ENCODE measurements at places on chromosomes 7 and 10. TPM values are rescaled to one million over a fixed set of nuclear protein-coding genes. Genes with fewer than 3 reads are reported as not detected.

ACTR3C gene
- 20.1 TPM for total RNA-seq

CPED1 gene
- 39.2 TPM for total RNA-seq

DNA sequence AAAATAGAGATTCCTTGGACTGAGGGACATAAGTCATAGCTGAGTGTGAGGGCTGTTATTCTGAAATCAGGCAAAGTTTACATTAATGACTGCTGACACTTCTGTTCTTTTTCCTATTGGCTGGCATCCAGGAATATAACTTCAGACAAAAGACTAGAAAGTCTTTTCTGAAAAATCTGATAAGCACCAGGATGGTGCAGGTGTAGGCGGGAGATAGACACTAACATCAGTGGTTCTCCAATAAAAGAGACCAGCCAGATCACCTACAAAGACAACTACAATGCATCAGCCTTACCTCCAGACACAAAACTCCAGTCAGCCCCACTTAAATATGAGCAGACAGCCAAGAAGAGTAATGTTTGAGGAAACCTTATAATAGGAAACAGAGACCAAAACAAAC is 168.3 kb upstream of the LRGUK start:
- H3K4me1 ChIP-seq: no peaks in the 10 kb centered on the region
- no peak for DNase-seq
- H3K36me3 ChIP-seq: no peaks in the 10 kb centered on the region
- no peak overlapping the region for H3K4me3 ChIP-seq

IGF2BP3 gene
- total RNA-seq: 3.3 TPM

- no peak overlapping the region for H3K4me3 ChIP-seq
- no peak for DNase-seq
- H3K27ac ChIP-seq: peak overlapping the region; percentile 1
- H3K4me1 ChIP-seq: peaks cover 70% of the 10 kb centered on the region
Measured at GRCh38 chr10:59896191-59896590, 10.2 kb downstream of the CCDC6 start.

GRCh38 chr7:31562002-31562401 is 48.1 kb downstream of the ITPRID1 start:
- H3K4me3 ChIP-seq: no peak overlapping the region
- no peak overlapping the region for H3K27ac ChIP-seq
- H3K4me1 ChIP-seq: no peaks in the 10 kb centered on the region
- no peaks in the 10 kb centered on the region for H3K36me3 ChIP-seq
- no peaks in the 10 kb centered on the region for H3K27me3 ChIP-seq
- no peak for DNase-seq

- no peak overlapping the region for H3K27ac ChIP-seq
- peaks cover 44% of the 10 kb centered on the region for H3K36me3 ChIP-seq
- no peaks in the 10 kb centered on the region for H3K27me3 ChIP-seq
- H3K4me3 ChIP-seq: no peak overlapping the region
- no peaks in the 10 kb centered on the region for H3K4me1 ChIP-seq
- DNase-seq: no peak
Measured at GRCh38 chr10:18542832-18543231, 108.6 kb downstream of the NSUN6 start.

HOXA3 gene
- 8.7 TPM for total RNA-seq

LRRTM3 gene
- not detected for total RNA-seq

DNA sequence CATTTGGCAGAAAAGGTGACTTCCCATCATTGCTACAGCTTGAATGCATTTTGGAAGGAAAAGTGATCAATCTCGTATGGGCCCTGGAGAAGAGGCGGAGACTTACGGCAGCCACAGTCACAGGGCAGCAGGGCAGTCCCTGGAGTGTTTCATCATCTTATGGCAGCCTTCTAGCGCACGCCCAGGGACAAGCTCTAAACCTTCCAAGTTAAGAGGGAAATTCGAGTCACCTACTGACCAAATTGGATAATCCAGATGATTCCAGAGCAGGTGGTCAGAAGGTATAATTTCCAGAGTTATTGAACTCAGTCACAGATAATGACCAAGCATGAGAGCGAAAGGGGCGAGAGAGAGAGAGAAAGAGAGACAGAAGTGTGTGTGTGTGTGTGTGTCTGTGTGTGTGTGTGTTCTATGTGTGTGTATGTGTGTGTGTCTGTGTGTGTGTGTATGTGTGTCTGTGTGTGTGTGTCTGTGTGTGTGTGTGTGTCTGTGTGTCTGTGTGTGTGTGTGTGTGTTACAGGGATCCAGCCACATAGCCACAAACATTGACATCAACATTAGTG is 123.7 kb upstream of the ADAM12 start:
- H3K27me3 ChIP-seq: no peaks in the 10 kb centered on the region
- H3K27ac ChIP-seq: no peak overlapping the region
- no peaks in the 10 kb centered on the region for H3K36me3 ChIP-seq
- no peak overlapping the region for H3K4me3 ChIP-seq

DNA sequence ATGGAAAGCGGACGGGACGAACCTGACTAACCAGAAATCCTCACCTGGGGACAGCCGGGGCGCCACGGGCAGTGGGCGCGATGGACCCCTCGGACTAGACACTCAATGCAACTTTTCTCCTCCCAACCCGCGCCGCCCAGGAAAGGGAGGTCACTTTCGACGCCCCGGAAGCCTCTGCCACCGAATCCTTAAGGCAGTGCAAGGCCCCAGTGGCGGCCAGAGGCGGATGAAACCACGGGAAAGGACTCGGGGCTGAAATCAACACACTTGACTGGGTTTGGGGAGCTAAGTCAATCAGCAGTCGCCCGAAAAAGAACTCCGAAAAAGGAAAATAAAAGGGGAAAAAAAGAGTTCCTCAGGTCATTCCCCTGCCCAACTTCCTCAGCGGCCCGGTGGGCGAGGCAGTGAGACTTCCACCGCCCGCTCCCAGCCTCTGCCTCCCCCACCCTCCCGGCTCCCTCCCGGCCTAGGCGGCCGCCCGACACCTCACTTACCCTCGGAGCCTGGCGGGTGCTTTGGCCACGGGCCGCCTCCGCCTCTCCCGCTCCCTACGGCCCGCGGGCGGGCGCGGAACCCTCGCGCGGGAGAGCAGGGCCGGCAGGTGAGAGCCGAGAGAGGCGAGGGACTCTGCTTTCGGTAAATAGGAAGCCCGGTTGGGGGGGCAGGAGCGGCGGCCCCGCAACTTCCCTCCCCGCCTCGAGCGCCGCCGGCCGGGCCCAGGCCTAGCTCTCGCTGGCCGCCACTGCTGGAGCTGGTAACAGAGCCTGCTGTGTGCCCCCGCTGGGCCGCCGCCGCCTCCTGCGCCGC is 518 bp downstream of the WAPL start:
- H3K4me1 ChIP-seq: peaks cover 54% of the 10 kb centered on the region
- peak; percentile 83 for DNase-seq
- H3K36me3 ChIP-seq: peaks cover 17% of the 10 kb centered on the region
- peak overlapping the region; percentile 91 for H3K27ac ChIP-seq
- peak overlapping the region; percentile 82 for H3K4me3 ChIP-seq

EPDR1 gene
- total RNA-seq: 70.3 TPM

DNA sequence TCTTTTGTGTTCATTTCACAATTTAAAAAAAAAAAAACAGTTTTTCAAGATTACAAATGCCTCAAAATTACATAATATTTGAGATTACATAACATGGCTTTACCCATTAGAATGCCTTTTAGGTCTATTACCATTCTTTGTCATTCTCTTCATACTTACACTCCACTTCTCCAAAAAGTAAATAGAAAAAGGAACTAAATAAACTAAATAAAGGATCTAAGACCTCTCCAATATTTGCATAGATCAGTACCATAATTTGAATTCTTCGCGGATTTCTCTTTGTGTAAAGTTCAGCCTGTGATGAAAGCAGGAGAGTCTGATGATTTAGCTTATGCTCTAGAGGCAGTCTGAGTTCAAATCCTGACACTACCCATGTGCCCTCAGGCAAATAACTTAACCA is 56.4 kb upstream of the C1GALT1 start:
- H3K27ac ChIP-seq: no peak overlapping the region
- no peak for DNase-seq
- no peaks in the 10 kb centered on the region for H3K36me3 ChIP-seq
- no peak overlapping the region for H3K4me3 ChIP-seq
- no peaks in the 10 kb centered on the region for H3K27me3 ChIP-seq

NUTM2A gene
- 2.9 TPM for total RNA-seq

CDH23 gene
- total RNA-seq: 10.9 TPM

LMTK2 gene
- total RNA-seq: 40.8 TPM

HOXA6 gene
- total RNA-seq: 6.5 TPM

HERC4 gene
- 55.1 TPM for total RNA-seq
